ENCODE measurements at places on chromosomes 13 and 19.

- DNase-seq: no peak
Observed at GRCh38 chr19:54364775-54365257, at the start of gene LAIR1. Gene LAIR1 (minus strand): TSS chr19:54364931. CDS start chr19:54364804, 127 bp downstream.

GRCh38 chr19:12166626-12167025, 3.7 kb downstream of the ZNF136 start:
- DNase-seq: no peak

DNA sequence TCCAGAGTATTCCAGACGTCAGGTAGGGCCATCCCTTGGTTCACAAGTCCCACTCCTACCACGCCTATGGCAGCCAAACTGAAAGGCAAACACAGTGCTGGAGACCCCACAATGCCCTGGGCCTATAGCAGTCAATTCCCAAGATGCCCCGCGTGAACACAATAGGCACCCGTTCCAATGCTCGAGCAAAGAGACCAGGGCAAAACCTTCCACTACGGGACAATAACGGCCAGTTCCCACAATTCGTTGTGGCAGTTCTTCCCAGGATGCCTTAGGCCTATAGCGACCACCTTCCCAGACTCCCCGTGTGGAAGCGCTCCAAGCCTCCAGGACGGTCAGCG, 538 bp downstream of the ZNF428 start:
- DNase-seq: no peak

GRCh38 chr19:40800997-40801377, 2.0 kb downstream of the EGLN2 start:
- DNase-seq: no peak

- DNase-seq: no peak
Observed at GRCh38 chr19:30719189-30719998, 347.2 kb downstream of the ZNF536 start.

GRCh38 chr13:53214433-53214832, 185.8 kb downstream of the OLFM4 start:
- DNase-seq: no peak

DNA sequence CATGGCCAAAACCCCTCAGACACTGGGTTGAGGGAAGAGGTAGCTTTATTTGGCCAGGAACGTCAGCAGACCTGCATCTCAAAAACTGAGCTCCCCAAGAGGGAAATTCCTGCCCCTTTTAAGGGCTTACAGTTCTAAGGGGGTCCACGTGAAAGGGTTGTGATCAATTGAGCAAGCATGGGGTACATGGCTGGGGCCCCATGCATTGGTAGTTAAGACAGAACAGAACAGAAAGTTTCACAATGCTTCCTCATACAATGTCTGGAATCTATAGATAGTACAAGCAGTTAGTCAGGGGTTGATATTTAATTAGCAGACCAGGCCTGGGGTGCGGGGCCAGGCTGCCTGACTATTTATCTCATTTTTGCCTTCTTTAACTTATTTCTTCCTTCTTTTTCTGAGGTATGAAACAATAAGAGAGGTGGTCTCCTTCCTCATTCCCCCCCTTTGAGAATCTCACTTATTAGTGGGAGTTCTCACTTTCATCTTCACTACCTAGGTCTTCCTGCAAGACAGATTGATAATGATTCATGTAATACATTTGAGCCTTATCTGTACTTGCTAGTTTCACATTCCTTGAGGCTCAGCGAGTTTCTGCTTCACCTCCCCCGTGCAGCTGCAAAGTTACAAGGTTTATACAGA, 84.8 kb downstream of the SLC25A15 start:
- no peak for DNase-seq

All from stimulated activated CD8-positive, alpha-beta memory T cell treated with anti-CD3 and anti-CD28 coated beads, Interleukin-15, amount 100 ng/mL, for 4 hours (primary cell).